Anterior cingulate cortex (tissue), 58 donors: ENCODE measurements at places on chromosomes 3 and 15.

- DNase-seq: no peak
Observed at GRCh38 chr15:71244250-71244649, 129.0 kb downstream of the THSD4 start.

- DNase-seq: no peak
Observed at GRCh38 chr3:12415014-12415680, 69.1 kb upstream of the TSEN2 start.

GRCh38 chr15:76176487-76177085 lies 116.8 kb downstream of the TMEM266 start:
- DNase-seq: no peak

GRCh38 chr15:81023483-81024264 lies 23.0 kb downstream of the TLNRD1 start:
- no peak for DNase-seq

DNA sequence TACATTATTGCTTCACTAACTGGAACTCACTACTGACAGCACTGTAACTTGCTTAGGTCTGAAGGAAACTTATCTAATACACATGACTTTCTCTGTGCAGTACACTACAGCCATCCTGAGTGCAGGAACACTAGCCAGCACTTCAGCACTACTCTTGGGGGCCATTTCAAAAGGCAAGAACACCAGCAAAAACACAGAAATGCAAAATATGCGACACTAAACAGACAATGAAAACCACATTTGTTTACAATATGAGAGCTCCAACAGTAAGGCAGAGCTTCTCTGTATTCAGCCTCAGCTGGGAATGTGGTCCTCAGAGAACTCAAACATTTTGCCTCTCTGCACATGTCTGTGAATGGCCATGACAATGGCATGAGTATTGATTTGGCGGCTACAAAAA lies 109.6 kb downstream of the ARRDC4 start:
- no peak for DNase-seq

- DNase-seq: no peak
Observed at GRCh38 chr15:48493763-48494225, 151.7 kb downstream of the FBN1 start.

- DNase-seq: no peak
Observed at GRCh38 chr3:19972054-19972453, 25.2 kb downstream of the RAB5A start.

GRCh38 chr15:68806220-68807060 lies 14.3 kb downstream of the ANP32A start:
- peak; percentile 84 for DNase-seq

- no peak for DNase-seq
Observed at GRCh38 chr3:62805580-62806277, 69.5 kb downstream of the CADPS start.
